GM10248 (cell line): ENCODE measurements at places on chromosomes 2 and 18.

DNA sequence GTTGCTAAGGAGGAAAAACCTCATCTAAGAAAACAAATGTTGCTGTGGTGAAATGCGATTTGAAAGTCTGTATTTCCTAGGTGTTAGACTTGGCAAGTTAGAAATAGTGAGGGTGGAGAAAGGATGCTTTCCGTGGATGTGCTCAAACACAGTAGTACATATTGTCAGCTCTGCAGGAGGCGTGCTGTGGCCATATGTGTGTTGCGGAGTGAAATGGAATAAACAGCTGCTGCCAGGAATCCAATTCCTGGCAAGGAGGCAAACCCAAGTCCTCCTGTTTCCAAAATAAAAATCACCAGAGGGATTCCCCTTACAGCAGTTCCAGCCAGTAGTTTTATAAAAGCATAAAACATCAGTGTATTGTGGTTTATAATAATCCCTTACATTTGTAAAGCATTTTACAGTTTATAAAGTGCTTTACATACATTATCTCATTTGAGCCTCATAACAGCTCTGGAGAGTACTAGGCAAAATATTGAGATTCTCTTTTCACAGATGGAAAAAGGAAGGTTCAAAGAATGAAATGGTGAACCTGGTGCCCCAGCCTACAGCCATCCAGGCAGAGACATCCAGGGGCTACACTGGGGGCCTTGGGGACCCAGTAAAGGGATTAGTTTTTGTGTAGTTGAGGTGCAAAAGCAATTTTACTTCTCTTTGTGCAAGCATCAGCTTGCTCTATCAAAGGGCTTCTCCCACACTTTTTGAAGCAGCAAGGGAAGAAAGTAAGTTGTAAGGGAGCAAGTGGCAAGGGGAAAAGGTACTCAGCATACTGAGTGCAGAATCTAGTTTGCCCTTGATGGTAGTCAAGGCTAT, 206.0 kb downstream of the AGPS start:
- no peak for DNase-seq

- DNase-seq = no peak
Measured at GRCh38 chr18:6236258-6236657, 178.5 kb downstream of the L3MBTL4 start.

DNA sequence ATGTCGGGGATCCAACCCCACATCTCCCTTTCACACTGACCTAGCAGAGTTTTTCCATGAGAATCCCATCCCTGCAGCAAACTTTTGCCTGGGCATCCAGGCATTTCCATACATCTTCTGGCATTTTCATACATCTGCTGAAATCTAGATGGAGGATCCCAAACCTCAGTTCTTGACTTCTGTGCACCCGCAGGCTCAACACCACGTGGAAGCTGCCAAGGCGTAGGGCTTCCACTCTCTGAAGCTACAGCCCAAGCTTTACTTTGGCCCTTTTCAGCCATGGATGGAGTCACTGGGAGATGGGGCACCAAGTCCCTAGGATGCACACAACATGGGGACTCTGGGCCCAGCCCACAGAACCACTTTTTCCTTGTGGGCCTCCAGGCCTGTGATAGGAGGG, 32.2 kb upstream of the TEX51 start:
- DNase-seq = no peak

DNA sequence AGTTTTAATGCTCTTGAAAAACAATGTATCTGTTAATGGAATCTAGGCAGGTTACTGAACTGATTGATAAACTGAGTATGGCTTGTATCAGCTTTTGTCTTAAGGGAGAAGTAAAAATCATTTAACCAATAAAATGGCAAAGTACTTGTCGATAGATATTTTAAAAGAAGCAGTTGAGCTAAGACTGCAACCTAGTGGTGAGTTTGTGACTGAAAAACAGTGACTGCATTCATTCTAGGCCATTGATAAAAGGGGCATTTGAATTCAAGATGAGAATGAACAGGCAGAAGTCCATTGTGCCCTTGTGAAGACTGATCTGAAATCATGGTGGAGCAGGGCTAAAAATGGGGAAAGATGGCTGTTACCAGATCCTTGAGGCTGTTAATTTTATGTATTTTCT, 59.4 kb upstream of the MSTN start:
- DNase-seq = peak; percentile 26

- peak; percentile 16 for DNase-seq
Measured at GRCh38 chr2:172094294-172095145, 8.2 kb downstream of the DLX2 start.

GRCh38 chr18:11989966-11990380, 8.7 kb downstream of the IMPA2 start:
- no peak for DNase-seq

- no peak for DNase-seq
Measured at GRCh38 chr18:44969214-44969795, 288.6 kb downstream of the SETBP1 start.

DNA sequence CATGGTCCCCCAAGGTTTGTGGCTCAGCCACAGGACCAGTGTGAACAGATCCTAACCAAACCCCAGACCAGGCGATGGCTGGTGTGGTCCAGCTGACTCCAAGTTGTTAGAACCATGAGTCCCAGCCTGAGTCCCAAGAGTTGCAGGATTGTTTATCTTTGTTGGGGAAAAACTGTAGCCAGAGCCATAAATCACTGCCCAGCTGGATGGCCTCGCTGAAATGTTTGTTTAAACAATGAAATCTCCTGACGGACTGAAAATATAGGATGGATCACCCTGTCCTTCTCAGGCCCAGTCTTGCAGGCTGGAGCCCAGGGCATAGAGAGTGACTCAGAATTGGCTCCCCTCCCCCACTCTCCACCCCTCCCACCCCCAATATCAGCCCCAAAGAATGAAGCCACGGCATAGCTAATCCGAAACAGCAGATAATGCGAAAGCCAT, 36.4 kb downstream of the PKDCC start:
- DNase-seq = no peak

DNA sequence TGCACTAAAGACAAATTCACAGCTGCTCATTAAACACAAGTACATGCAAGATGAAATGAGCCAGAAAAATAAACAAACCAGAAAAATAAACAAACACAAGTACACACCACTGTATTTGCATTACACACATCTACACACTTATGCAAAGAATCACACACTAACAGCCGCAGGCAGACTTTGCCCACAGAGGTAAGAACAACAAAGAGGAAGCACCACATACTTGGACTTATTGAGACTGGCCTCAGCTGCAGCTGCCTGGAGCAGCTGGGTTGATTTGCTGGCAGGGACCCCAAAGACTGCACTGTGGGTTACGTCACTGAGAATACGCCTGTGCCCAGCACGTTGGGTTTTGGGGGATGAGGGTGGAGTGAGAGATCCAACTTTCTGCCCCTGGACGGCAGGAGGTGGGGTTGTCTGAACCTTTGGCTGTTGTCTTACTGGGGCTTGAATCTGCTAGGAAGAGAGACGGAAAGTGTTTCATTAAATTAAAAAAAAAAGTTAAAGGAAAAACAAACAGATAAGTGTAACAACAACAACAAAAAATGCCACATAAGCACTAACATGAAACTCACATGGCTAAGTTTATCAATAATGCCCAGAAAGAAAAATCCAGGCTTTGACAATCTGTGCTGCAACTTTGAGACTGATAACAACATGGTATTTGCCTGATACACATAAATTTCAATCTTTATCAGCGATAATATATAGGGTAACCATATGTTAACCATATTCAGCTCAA, 71.9 kb upstream of the NFU1 start:
- DNase-seq = no peak

- DNase-seq = no peak
Measured at GRCh38 chr2:73937899-73938298, 11.2 kb downstream of the DGUOK start.

DNA sequence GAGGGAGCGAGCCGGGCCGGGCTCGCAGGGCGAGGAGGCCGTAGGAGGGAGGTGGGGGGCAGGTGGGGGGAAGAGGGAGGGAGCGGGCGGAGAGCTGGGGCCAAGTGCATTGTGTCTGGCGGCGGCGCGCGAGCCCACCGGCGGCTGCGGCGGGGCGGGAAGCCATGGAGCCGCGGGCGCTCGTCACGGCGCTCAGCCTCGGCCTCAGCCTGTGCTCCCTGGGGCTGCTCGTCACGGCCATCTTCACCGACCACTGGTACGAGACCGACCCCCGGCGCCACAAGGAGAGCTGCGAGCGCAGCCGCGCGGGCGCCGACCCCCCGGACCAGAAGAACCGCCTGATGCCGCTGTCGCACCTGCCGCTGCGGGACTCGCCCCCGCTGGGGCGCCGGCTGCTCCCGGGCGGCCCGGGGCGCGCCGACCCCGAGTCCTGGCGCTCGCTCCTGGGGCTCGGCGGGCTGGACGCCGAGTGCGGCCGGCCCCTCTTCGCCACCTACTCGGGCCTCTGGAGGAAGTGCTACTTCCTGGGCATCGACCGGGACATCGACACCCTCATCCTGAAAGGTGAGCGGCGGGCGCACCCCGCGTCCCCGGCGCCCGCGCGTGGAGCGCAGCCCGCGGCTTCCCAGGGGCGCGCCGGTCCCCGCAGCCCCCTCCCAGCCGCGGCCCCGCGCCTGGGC, at the start of gene TMEM178A:
TSS of gene TMEM178A (plus strand) at position 107 of the 680 bp plus-strand sequence. CDS start at position 165, 58 bp downstream.
- DNase-seq = peak; percentile 30

DNA sequence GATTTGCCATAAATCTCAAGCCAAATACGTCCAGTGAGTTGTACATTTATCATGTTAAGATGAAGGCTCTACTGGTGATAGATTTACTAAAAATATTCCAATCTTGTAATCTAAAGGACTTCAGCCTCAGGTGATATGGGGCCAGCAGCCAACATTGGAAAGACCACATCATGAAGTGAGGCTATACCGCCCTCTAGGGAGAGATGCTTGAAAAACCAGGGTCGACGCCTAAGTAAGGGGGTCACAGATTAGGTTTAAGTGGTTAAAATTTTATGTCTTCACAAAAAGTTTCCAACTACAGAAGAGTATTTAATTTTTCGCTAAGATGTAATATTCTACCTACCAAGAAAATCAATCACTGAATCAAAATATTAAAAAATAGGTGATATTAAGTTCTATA, 33.3 kb downstream of the DOCK10 start:
- DNase-seq = no peak

- DNase-seq = no peak
Measured at GRCh38 chr2:112129060-112129459, 9.1 kb upstream of the FBLN7 start.

GRCh38 chr2:200185628-200186000, 120.9 kb upstream of the SPATS2L start:
- no peak for DNase-seq

DNA sequence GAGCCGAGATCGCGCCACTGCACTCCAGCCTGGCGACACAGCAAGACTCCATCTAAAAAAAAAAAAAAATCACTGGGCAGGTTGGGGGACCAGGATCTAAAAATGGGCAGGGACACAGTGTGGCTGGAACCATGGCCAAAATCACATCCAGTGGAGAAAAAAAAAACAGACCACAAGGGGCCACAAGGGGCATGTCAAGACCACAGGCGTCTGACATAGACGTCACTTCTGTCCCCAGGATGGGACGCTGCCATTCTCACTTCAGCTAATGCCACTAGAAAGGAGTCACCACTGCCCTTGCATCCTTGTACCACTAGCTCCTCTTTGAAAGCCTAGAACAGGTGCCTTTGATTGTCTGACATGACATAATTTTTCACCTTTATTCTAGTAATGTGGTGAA, 2.5 kb upstream of the POMC start:
- no peak for DNase-seq

DNA sequence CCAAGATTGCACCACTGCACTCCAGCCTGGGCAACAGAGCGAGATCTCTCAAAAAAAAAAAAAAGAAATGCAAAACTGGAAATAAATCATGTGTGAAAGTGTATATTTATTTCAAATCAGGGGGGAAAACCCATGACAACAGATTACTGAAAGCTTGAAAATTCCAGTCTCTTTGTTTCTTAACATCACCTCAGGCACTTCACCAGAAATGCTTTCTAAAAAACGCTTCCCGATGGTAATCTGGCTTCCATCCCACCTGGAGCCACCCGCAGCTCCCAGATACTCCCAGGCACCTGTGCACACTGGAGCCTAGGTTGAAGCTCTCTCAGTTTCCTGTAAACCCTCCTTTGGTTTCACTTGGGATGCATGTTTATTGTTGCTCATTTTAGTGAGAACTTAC, 7.2 kb upstream of the ITGB6 start:
- no peak for DNase-seq

DNA sequence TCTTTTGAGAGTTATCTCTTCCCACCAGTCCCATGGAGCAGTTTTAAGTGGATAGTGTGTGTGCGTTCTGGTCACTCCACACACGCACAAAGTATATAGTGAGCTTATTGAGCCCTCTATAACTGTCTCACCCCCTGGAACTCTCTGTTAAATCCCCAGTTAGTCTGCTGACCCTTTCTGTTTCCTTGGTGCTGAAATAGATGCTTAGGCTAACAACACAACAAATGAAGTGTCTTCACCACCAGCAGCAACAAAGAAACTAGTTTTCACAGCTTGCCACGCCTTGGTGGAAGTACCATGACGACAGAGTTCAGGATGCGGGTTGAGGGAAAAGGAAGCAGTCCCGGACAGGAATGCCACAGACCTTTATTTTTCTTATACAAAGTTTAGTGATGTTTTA, 203.5 kb upstream of the TMEFF2 start:
- DNase-seq = no peak

GRCh38 chr2:233513953-233514655, 52.5 kb downstream of the USP40 start:
- no peak for DNase-seq

GRCh38 chr2:112343827-112344585, 68.6 kb downstream of the ZC3H6 start:
- DNase-seq = peak; percentile 31

- no peak for DNase-seq
Measured at GRCh38 chr2:204331180-204331579, 214.1 kb upstream of the PARD3B start.

GRCh38 chr2:104852090-104852666, 1.7 kb upstream of the POU3F3 start:
- peak; percentile 31 for DNase-seq

DNA sequence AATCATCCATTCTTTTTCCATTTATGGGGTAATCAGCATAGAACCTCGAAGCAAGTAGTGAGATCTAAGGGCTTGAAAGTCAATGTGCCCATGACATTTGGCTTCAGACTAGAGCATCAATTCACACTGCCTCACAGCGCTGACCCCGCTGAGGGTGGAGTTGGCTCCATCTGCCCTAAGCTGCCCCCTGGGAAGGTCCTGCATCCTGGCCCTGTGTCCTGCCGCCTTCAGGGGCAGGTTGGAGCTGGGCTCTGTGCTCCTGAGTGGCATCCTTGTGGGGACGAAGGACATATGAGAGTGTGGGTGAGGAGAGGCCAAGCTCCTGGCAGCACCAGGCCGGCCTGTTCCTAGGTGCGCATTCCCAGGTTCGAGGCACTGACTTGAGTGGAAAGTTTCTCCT, 249.4 kb downstream of the FHOD3 start:
- DNase-seq = no peak

- no peak for DNase-seq
Measured at GRCh38 chr2:118269408-118270051, 181.3 kb downstream of the INSIG2 start.

GRCh38 chr2:128605931-128606330, 287.3 kb upstream of the HS6ST1 start:
- no peak for DNase-seq

- no peak for DNase-seq
Measured at GRCh38 chr18:77052983-77053309, 79.6 kb downstream of the MBP start.

- peak; percentile 56 for DNase-seq
Measured at GRCh38 chr2:70946832-70947442, 11.2 kb downstream of the ATP6V1B1 start.

GRCh38 chr18:12531749-12532148, 124.0 kb downstream of the PRELID3A start:
- no peak for DNase-seq
